Ureter (tissue), 1 donor: ENCODE measurements at places on chromosomes 13 and 19.

GRCh38 chr13:106286811-106287210 lies 248.7 kb downstream of the EFNB2 start:
- no peak for DNase-seq

DNA sequence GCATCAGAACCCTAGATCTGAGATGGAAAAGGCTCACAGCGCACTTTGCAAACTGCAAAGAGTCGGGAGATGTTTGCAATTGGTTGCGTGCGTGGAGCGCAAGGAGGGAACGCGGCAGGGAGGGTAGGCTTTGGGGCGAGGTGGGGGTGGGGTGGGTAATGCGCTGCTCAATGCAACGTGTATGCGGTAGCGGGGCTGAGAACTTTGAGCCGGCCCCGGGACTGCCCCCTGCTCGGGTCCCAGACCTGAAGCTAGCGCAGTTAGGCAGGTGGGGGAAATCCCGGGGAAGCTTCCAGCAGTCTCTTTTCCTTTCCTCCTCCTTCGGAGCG lies 971 bp downstream of the FOSB start:
- no peak for DNase-seq

DNA sequence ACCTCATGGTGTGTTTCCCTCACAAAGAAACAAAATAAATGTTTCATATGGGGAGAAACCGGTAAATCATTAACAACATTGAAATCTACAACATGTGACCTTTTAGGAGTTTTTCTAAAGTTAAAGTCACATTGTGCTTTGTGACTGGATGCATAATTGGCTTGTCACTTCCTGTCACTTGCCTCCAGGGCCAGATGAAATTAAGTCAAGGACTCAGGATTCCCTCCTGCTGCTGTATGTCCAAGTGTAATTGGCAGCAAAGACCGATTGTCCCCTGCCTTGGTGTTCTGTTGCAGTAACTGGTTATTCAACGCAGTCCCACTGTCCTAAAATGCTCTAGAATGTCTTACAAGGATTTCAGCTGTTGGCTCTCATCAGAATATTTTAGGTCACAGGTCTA lies 448.2 kb downstream of the LIG4 start:
- DNase-seq = no peak

GRCh38 chr19:48990400-48990799 lies 2.7 kb downstream of the GYS1 start:
- DNase-seq = no peak
